ENCODE measurements at places on chromosomes 12 and 14.

GRCh38 chr12:9064815-9065606, 50.7 kb downstream of the A2M start:
- DNase-seq: peak; percentile 2

GRCh38 chr12:75864161-75864560, 167.4 kb downstream of the PHLDA1 start:
- no peak for DNase-seq

DNA sequence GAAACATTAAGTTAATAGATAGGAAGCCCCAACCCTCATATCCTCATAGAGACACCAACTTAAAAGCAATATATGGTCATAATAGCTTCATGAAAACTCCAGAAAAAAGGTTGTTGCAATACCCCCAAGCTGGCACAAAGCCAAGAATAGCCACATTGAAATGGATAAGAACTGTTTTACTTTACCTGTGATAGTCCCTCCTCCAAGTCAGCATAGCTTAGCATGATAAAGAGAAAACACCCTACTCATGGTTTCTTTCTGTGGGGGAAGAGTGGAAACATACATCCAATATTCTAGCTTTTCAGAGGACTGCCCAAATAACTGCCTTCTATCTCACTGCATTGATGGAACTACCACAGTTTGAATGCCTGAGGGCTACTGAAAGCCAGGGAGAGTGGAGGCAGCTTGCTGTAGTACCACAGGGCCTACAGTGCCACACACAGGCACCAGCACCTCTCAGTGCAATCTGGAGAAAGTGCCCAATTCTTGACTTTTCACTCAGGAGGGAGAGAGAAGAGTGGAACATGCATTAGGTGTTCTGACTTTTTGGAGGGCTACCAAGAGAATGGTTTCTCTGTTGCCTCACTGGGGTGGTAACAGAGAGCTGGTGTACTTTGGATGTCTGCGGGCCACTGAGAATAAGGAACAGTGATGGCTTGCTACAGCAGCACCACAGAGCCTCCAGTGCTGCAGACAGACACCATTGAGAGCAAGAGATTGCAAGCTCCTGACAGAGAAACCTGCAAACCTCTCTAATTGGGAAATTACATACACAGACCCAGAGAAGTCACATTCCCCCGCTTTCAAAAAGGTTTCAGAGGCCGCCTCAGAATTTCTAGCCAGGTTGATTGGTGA, 157.1 kb upstream of the GARIN2 start:
- DNase-seq: no peak

- peak; percentile 24 for DNase-seq
These were observed 986.3 kb upstream of the TMEM132C start for GRCh38 chr12:127280393-127281275.
